ENCODE measurements at places on chromosomes 16 and 17. TPM values are rescaled to one million over a fixed set of nuclear protein-coding genes. Genes with fewer than 3 reads are reported as not detected.

ABCA6 gene
- 0.17 TPM for total RNA-seq

CCL16 gene
- not detected for total RNA-seq

VWA3A gene
- not detected for total RNA-seq

CCL1 gene
- not detected for total RNA-seq
